ENCODE measurements at places on chromosomes 6 and 20.

GRCh38 chr20:54132612-54133433, 41.0 kb downstream of the CYP24A1 start:
- DNase-seq = no peak

DNA sequence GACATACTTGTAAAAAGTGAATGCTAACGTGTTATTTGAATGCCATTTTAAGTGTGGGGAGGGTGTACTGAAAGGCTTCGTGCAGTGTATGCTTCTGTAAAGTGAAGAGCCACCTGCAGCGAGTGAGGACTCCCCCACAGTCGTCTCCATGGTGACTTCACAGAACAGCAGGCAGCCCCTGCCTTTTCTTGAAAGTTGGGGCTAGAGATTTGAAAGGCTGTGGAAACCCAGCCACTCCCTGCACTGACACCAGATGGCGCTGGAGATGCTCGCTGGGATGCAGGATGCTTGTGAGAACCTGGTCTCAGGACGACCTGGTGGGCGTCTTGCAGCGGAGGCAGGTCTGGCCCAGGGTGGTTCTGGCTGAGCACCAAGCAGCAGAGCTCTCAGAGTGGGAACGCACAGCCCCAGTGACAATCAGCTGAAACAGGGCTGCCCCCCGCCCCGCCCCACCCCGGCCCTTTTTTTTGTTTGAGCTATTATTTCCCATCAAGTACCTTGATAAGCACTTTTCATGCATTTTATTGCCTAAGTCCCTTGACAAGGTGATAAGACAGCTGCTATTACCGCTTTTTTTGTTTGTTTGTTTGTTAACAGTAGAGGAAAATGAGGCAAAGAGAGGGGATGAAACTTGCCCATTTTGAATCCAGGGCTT, 150.3 kb downstream of the SYCP2 start:
- DNase-seq = peak; percentile 9

DNA sequence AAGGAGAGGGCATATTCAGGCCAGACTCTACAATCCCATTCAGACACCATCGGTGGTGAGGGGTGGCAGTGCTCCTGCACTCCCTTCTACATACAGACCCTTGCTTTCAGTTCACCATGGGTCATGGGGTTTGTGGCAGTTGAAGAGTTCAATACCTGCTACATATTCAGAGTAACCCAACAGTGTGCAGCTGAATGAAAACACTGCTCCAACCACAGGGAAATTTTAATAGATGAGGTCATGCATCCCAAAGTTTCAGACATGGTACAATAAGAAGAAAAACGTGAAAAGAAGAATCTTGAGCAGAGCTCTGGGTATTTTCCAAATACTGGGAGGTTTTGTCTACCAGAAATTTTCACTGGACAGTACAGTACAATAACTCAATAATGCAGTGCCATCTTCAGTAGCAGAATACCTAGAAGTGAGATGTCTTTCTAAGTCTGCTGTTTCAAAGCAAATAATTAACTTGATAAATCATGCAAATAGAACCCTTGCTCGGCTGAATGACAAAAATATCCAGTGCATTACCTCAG, 162.1 kb downstream of the PTPRK start:
- no peak for DNase-seq

DNA sequence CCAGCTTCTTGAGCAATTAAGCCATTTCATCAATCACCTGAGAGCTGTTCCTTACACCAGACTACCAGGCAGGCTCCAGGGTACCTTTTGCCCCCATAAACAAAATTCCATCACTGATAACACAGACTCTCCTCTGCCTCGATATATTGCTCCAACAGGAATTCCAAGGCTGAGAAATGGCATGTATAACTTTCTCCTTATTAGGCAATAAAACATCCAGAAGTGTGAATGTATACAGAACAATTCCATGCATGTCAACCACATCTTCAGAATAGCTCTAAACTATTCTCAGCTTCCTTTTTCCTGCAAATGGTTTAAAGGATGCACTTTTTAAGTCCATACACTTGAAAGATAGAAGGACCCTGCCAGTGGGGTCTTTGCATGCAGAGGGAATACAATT, 73.8 kb downstream of the EDN3 start:
- DNase-seq = no peak

DNA sequence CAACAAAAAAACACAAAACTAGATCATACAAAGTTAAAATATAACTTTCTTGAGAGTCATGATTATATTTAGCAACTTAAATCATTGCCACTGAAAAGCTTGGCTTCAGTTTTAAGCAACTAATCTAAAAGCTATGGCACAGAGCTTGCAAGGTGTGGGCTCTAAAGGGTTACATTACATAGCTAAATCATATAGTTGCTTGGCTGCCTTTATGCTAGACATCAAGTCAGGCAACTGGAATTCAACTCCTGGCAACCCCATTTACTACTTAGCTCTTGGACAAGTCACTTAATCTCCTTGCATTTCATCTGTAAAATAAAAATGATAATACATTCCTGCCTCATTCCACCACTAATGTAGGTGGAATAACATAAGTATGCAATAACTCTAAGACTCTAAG, 40.9 kb upstream of the GCM1 start:
- no peak for DNase-seq

GRCh38 chr20:18092890-18093289, 35.2 kb upstream of the OVOL2 start:
- no peak for DNase-seq

- no peak for DNase-seq
Measured at GRCh38 chr6:167572841-167573271, 248.0 kb downstream of the TTLL2 start.

DNA sequence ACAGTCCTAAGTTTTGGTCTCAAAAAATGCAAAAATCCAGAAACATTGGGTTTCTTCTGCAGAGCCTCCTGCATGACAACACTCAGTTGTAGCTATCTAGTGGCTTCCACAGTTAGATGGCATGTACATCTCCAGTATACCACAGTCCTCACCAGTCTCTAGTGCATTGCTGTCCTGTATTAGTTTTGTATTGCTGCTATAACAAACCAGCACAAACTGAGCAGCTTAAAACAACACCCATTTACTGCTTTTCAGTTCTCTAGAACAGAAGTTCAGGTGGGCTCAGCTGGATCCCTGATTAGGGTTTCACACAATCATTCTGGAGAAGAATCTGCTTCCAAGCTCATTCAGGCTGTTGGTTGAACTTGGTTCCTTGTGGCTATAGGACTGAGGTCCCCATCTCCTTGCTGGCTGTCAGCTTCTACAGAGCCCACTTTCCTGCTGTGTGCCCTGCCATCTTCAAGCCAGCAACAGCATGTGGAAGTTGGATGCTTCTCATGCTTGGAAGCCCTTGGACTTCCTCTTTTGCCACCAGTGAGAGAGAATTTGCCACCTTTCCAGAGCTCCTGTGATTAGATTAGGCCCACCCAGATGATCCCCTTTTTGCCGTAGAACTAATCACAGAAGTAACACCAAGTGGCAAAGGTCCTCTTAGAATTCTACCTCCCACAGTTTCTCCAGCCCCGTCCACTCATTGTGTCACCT, 48.9 kb upstream of the TBC1D7 start:
- DNase-seq = no peak

GRCh38 chr6:141017941-141018340, 1114.8 kb upstream of the GJE1 start:
- no peak for DNase-seq

- DNase-seq = no peak
Measured at GRCh38 chr20:59139998-59140397, 23.6 kb upstream of the ZNF831 start.

DNA sequence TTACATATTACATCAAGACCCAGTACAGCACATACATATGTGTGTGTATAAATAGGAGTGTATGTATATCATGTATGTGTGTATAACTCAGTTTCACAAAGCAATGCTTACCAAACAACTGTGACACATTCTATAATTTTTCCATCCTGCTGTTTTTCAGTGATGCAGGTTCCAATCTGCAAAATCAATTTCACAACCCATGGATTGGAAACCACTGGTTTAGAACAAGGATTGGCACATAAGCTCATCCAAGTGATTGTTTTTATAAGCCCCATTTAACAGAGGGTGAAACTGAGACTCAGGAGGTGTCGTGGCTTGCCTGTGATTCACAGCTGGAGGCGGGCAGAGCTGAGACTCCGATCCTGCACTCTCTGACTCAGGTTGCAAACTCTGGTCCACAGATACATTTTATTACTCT, 158.2 kb downstream of the ZMYND8 start:
- DNase-seq = no peak

GRCh38 chr20:15564981-15565380, 1008.3 kb downstream of the KIF16B start:
- no peak for DNase-seq

- DNase-seq = no peak
Measured at GRCh38 chr6:137489046-137490005, 4.9 kb downstream of the OLIG3 start.

- no peak for DNase-seq
Measured at GRCh38 chr6:134589512-134589911, 271.6 kb upstream of the SGK1 start.

- peak; percentile 8 for DNase-seq
Measured at GRCh38 chr20:12594410-12595088, 414.2 kb upstream of the SPTLC3 start.

DNA sequence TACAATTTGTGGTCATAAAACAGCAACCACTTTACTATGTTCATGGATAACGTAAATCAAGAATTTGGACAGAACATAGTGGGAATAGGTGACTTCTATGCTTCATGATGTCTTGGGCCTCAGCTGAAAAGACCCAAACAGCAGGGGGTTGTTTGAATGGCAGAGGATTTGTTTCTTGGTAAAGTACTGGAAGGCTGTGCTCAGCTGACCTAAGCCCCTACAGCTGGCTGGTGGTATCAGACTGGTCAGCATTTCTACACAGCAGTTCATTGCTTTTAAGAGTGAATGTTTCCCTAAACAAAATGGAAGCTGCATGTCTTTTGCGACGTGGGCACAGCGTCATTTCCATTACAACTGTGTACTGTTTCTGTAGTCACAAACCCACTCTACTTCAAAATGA, 148.5 kb upstream of the DEFB112 start:
- no peak for DNase-seq

DNA sequence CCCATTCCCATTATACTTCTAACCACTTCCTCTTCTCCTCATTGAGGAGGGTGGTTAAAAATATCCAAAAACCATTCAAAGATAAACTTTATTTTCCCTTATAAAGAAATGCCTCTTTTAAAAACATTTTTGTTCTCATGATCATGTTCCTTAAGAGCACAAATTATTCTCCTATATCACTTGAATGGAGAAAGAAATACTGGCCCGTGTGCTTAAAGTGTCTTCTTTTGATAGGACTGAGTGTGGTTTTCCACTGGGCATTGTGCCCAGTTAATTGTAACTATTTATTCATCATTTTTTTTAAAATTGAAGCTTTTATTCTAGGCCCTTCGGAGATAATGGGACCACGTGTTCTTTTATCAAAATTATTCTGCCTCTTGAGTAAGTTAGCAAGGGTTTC, 871.5 kb downstream of the QKI start:
- DNase-seq = no peak

GRCh38 chr20:45445805-45446562, 23.6 kb upstream of the WFDC2 start:
- DNase-seq = no peak

DNA sequence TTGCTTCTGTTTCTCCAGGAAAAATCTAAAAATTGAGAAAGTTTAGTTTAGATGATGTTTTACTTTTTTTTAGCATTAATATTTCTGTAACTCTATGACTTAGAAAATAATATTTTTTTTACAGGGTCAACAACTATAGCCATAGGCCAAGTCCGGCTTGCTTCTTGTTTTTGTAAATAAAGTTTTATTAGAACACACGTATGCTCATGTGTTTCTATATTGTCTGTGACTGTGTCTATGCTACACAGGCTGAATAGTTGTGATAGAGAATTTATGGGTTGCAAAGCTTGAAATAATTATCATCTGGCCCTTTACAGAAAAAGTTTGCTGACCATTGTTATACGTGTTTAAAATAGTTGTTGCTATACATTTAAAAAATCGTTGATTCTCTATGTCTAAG, 399.2 kb downstream of the EPM2A start:
- no peak for DNase-seq

GRCh38 chr6:38435330-38435729, 204.4 kb downstream of the BTBD9 start:
- DNase-seq = no peak

- DNase-seq = no peak
Measured at GRCh38 chr6:45969883-45970282, 45.8 kb downstream of the CLIC5 start.

DNA sequence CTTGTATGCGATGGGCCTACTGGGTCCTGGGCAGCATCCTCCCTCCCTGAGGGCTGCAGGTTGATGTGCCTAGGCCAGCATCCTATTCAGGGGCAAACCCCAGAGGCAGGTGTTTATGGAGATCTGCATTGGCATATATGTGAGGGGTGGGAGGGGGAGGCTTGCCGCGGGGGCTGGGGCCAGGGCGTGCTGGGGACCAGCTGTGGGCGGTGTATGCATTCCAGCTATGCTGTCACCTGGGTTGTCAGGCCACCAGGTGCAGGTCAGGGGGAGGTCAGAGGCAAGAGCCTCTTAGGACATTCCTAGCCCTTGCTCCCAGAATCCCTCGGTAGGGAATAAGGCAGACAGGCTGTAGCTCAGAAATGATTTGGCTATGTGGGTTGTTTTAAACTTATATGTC, 11.9 kb downstream of the FOXA2 start:
- DNase-seq = no peak

DNA sequence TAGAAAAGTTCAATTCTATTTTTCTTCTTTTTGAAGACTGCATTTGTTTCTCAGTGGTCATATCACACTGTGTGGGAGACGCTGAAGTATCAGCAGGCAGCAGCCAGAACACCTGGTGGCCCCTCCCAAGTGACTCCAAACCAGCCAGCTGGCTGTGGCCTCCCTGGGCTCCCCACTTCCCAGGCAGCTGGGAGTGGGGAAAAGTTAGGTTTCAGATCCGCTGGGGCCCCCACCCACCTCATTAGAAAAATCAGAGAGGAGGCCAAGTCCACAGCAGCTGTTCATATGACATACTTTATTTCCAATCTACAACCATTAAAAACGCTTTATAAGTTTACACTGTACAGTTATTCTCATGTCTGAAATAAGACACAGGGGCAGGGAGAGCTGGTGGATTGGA, 3.6 kb upstream of the DSN1 start:
- DNase-seq = no peak

GRCh38 chr20:16848061-16848460, 99.9 kb downstream of the OTOR start:
- no peak for DNase-seq

- DNase-seq = no peak
Measured at GRCh38 chr6:155528982-155529453, 73.4 kb upstream of the NOX3 start.

- no peak for DNase-seq
Measured at GRCh38 chr6:144769142-144769541, 484.0 kb downstream of the UTRN start.

GRCh38 chr6:137307163-137307854, 88.1 kb upstream of the IFNGR1 start:
- DNase-seq = no peak

GRCh38 chr6:53018446-53018845, 23.4 kb upstream of the GSTA4 start:
- DNase-seq = no peak

DNA sequence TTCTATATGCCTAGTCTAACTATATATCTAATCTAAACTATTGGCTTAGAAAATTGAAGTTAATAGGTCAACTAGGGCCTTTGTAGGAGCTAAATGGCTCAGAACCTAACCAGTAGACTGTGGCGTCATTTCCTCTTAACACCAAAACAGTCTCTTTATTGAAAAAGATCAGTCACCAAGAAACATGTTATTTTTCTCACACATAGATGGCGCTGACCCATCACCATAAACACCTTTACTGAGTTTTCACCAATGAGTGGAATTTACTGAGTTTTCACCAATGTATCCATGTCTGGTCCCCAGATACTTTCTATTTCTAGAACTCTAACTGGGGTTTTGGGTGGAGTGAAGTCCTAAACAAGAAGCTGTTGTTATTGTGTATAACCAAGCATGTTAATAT, 636.0 kb downstream of the BCKDHB start:
- no peak for DNase-seq

All from CMK (cell line).